ENCODE measurements at places on chromosomes 4 and X.

DNA sequence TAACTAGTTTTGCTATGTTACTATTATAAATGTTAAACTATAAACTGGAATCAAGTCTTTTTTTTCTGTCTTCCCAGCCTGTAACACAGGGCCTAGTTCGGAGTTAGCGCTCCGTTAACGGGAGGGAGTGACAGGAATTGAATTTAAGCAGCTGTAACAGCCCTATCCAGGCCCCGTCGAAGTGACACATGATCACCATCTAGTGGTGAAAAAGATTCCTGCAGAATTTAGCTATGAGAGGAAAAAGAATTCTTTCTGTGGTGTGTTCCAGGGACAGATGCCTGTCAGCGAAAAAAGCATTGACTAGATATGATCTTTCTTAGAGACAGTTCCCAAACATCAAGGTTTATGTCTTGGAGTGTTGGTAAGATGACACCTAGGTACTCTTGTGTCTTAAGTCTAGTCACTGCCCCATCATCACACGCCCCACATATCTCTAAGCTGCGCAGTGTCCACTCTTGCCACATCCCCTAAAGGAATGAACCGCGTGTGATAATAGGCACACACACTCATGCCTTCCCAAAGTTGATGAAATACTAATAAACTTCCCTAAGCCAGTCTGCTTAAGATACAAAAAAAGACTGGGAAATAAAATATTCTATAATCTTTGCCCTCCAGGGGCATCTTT lies 2.1 kb downstream of the GAB3 start:
- no peak for DNase-seq

- DNase-seq = no peak
Observed at GRCh38 chrX:39242187-39242586, 440.9 kb downstream of the MID1IP1 start.

- DNase-seq = no peak
Observed at GRCh38 chrX:23883737-23884354, 23.9 kb downstream of the APOO start.

- no peak for DNase-seq
Observed at GRCh38 chrX:11129534-11130105, 18.5 kb downstream of the HCCS start.

Data from stimulated activated CD4-positive, alpha-beta T cell treated with anti-CD3 and anti-CD28 coated beads, Interleukin-1b, Interleukin-23, amount 100 ng/mL, for 1 hour (primary cell).